ENCODE measurements at places on chromosomes 3 and 15.

GRCh38 chr3:142274908-142275307, 49.5 kb upstream of the GK5 start:
- no peak for DNase-seq

- no peak for DNase-seq
Observed at GRCh38 chr3:15651396-15651795, 49.9 kb downstream of the BTD start.

- no peak for DNase-seq
Observed at GRCh38 chr15:80484333-80484864, 80.2 kb downstream of the ARNT2 start.

DNA sequence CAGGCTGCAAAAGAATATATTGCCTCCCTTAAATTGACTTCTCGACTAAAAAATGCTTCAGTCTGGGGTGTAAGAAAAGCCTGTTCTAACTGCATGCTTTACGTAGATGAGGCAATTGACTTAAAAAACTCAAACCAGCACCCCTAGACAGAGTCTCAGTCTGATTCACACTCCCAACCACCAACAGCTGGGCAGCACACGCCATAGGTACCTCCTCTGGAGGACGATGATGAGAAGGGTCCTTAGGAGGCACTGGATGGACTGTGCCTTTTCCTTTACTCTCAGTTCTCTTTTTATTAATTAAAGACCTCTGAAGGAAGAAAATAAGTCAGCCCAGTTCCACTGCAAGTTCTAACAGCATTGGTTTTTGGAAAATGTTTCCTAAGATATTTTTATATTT, 175.0 kb downstream of the PDZRN3 start:
- no peak for DNase-seq

DNA sequence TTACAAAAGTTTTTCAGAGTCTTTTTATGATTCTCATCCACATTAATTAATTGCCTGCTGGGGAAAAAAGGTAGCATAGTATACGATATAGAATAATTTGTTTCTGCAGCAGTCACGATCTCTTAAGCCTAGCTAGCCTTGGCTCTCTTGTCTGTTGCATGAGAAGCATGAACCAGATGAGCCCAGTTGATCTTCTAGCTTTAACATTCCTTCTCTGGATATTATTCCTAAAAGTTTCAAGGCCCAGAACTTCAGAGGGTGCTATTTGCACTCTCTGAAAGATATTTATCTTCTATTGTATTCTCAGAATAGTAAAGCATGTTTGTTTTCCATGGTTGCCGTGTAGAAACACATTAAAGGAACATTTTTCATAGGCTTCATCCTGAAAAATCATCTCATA, 69.3 kb downstream of the BTLA start:
- no peak for DNase-seq

DNA sequence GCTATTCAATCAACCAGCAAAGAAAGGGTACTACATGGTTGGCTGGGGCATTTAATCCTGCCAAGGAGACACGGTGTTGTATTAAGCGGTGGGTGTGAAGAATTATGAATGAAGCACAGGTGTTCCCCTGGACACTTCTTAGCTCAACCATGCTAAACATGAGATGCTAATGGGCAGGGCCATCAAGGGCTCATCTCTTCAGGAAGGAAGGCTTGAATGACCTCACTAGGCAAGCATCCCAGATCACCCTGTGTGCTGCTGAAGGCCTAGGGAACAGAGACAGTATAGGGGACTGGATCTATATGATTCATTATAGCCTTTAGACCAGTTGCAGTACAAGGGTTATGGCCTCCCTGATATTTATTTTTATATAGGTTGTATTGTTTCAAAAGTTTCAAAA, 221.3 kb upstream of the SLCO3A1 start:
- no peak for DNase-seq

DNA sequence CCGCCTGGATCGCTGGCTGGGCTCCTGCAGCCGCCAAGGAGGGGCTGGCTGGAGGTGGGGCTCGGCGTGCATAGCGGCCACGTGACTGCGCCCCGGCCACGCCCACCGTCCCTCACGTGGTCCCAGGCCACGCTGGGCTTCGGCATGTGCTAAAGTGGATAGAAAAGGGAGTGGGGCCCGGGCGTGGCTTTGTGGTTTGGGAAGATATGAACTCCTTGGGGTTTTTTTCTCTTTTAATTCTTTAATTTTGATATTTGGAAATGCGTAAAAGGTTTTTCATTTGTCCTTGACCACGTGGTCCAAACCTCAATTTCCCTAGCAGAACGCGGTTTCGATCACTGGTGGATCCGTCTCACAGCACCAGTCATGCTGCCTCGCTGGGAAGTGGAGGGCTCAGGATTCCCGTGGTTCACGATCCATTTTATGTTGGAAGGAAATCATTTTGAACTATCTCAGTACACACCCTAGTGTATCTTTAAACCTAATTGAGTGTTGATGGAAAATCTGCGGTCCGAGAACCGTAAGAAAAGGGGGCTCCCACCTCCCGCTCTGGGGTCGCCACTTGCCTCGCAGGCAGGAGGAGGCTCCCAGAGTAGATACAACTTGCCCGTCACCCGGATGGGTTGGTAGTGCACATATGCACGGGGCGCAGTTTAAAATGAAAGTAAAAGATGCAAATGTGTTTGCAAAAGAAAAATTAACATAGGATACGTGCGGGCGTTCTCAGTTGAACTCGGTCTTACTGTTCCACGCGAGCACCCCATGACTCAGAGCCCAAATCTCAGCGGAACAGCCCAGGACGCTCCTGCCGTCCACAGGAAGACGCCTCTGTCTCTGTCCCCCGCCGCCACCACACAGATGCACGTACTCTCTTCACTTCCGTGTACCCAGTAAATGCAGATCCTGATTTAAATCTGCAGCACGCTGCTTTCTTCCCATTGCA, 141.9 kb downstream of the PGPEP1L start:
- peak; percentile 39 for DNase-seq

- no peak for DNase-seq
Observed at GRCh38 chr3:12562451-12562850, 5.6 kb downstream of the MKRN2 start.

GRCh38 chr3:51340013-51340829, 44.9 kb upstream of the MANF start:
- DNase-seq = no peak

GRCh38 chr3:37132334-37132733, 42.0 kb downstream of the LRRFIP2 start:
- no peak for DNase-seq

GRCh38 chr15:68352401-68353062, 75.0 kb downstream of the FEM1B start:
- no peak for DNase-seq
